ENCODE measurements at places on chromosomes 6 and 20. TPM values are rescaled to one million over a fixed set of nuclear protein-coding genes. Genes with fewer than 3 reads are reported as not detected.

The HLA-DOB gene
- polyA plus RNA-seq, result not detected

The CARMIL1 gene
- 5.7 TPM for polyA plus RNA-seq

The MICB gene
- not detected for polyA plus RNA-seq

The CLIC5 gene
- polyA plus RNA-seq, result not detected

The ADGB gene
- not detected for polyA plus RNA-seq

The IMPG1 gene
- not detected for polyA plus RNA-seq

The GABBR1 gene
- 120 TPM for polyA plus RNA-seq

The LY6G5B gene
- polyA plus RNA-seq, result 4.0 TPM

The MROH8 gene
- polyA plus RNA-seq, result 2.5 TPM

The ZBTB46 gene
- 15.0 TPM for polyA plus RNA-seq

The BPIFB4 gene
- not detected for polyA plus RNA-seq

The EYA2 gene
- not detected for polyA plus RNA-seq

The PLCB4 gene
- polyA plus RNA-seq, result 13.1 TPM

The EFCAB8 gene
- polyA plus RNA-seq, result not detected

The PDE10A gene
- polyA plus RNA-seq, result 52.4 TPM

The CDH22 gene
- 2.5 TPM for polyA plus RNA-seq

The MAFB gene
- polyA plus RNA-seq, result 5.6 TPM

The OPRM1 gene
- 1.5 TPM for polyA plus RNA-seq

The AKAP12 gene
- 20.1 TPM for polyA plus RNA-seq

The BPIFB1 gene
- polyA plus RNA-seq, result not detected

The MTRF1L gene
- polyA plus RNA-seq, result 14.0 TPM

The OXT gene
- polyA plus RNA-seq, result not detected

The SIRPB1 gene
- polyA plus RNA-seq, result not detected

The LKAAEAR1 gene
- 16.3 TPM for polyA plus RNA-seq

The NEURL2 gene
- 5.0 TPM for polyA plus RNA-seq

The TRIM31 gene
- polyA plus RNA-seq, result not detected

The XRN2 gene
- polyA plus RNA-seq, result 142 TPM

The SLC17A2 gene
- not detected for polyA plus RNA-seq

The SCUBE3 gene
- 7.3 TPM for polyA plus RNA-seq

The MRPS10 gene
- polyA plus RNA-seq, result 36.4 TPM

The MUC21 gene
- not detected for polyA plus RNA-seq

The ATXN1 gene
- 28.2 TPM for polyA plus RNA-seq

The COL11A2 gene
- polyA plus RNA-seq, result 20.2 TPM

The EIF2S2 gene
- polyA plus RNA-seq, result 59.6 TPM

The TFAP2B gene
- polyA plus RNA-seq, result not detected

The PDE7B gene
- polyA plus RNA-seq, result 5.9 TPM

The OSTM1 gene
- polyA plus RNA-seq, result 54.7 TPM

The PRPH2 gene
- not detected for polyA plus RNA-seq

The UNC5CL gene
- 1.0 TPM for polyA plus RNA-seq

The GABRR1 gene
- polyA plus RNA-seq, result 0.36 TPM

The MLIP gene
- not detected for polyA plus RNA-seq

The NEDD9 gene
- polyA plus RNA-seq, result not detected

The LY6G6D gene
- polyA plus RNA-seq, result not detected

The BANF2 gene
- polyA plus RNA-seq, result not detected

The POU3F2 gene
- polyA plus RNA-seq, result 35.3 TPM

The YIPF3 gene
- polyA plus RNA-seq, result 244 TPM

The MUC22 gene
- not detected for polyA plus RNA-seq

The CLPSL2 gene
- not detected for polyA plus RNA-seq

The C6orf58 gene
- 0.52 TPM for polyA plus RNA-seq

The RNF39 gene
- polyA plus RNA-seq, result not detected

The WRNIP1 gene
- polyA plus RNA-seq, result 93.7 TPM

Measured in neural cell (in vitro differentiated cells).